AG09319 (cell line): ENCODE measurements at places on chromosomes 4 and X.

- DNase-seq = no peak
Measured at GRCh38 chrX:119871245-119871598, 311 bp downstream of the RNF113A start.

DNA sequence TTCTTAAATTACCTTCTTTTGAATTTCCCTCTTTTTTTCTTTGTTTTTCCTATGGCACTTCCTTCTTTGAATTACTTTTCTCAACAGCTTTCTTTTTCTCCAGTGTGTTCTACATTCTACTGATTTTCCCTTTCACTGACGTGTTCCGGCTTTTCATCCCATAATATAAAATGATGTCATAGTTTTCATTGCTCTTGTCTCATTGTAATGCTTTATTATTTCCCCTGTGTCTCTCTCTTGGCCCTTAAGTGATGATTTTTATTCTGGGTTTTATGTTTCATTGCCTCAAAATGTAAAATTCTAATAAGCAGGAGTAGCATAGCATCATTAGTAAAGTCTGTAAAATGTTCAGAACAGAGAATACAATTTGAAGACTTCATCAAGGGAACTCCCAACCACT lies 299.3 kb downstream of the KCTD8 start:
- no peak for DNase-seq

GRCh38 chr4:152529880-152530279 lies 6.0 kb downstream of the FBXW7 start:
- no peak for DNase-seq

- no peak for DNase-seq
Measured at GRCh38 chr4:24887881-24888430, 24.9 kb downstream of the CCDC149 start.

DNA sequence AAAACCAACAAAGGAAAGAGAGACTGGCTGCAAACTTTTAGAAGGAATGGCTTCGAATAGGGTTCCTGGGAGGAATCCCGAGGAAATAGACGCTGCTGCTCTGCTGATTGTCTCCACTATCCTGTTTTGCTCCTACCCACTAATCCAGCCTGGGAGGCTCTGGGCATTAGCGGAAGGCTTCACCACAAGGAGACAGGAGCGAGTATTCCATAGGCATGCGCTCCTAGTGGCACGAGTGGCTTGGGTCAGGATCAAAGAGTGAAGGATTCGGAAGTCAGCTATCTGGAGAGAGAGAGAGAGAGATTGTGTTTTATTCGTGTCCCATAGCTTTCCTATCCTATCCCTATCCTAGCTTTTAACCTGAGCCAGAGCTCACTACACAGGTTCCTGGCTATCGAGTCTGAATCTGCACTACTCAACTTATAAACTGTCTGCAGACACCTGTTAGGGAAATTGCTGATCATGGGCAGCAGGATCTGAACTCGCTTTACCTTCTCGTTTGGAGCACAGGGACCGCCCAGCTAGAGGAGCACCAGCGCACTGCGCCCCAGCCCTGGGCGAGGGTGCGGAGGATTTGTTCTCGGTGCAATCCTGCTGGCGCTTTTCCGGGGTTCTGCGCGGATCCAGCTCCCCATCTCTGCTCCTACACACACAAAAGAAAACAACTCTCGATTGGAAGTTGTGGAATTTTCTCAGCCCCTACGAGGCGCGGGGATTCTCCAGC lies 740 bp upstream of the NPY2R start:
- no peak for DNase-seq

DNA sequence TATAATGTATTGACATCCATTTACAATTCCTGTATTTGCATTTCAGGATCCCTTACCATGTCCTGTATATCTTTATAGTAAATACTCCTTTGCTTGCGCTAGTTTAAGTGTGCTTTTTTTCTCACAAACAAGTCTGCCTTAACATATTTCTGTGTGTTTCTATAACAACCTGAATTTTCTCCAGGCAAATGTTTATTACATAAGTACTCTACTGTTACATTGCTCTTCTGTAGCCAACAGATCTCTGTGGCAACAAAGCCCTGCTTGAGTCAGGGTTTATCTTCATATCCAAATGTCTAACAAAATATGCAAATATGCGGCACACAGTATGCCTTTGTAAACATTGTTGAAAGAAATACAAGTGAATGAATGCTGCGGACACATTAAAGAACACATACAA lies 625.5 kb downstream of the TLL1 start:
- DNase-seq = no peak

- DNase-seq = no peak
Measured at GRCh38 chr4:188463909-188464308, 324.7 kb downstream of the TRIML1 start.

- DNase-seq = no peak
Measured at GRCh38 chr4:48801016-48801715, 21.1 kb upstream of the FRYL start.

- no peak for DNase-seq
Measured at GRCh38 chrX:34654696-34655490, 2.2 kb downstream of the TMEM47 start.
